ENCODE measurements at places on chromosomes 2 and 18. TPM values are rescaled to one million over a fixed set of nuclear protein-coding genes. Genes with fewer than 3 reads are reported as not detected.

PARD3B gene
- 3.9 TPM for total RNA-seq

DNA sequence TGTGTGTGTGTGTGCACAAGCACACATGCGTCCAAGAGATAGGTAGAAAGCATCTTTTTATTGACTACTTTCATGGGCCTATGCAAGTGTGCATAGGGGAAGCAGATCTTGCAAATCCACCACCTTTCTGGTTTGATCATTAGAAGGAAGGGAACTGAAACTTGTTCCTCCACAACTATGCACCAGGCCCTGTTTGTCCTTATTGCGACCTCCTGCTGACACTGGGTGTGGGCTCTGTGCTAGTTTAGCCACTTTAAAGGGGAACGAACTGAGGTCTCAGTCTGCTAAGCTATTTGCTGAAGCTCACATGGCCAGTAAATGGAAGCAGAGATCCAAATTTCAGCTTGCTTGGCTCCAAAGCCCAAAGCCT is 32.1 kb upstream of the INSIG2 start:
- peaks cover 9% of the 10 kb centered on the region for H3K4me1 ChIP-seq
- H3K27me3 ChIP-seq: no peaks in the 10 kb centered on the region
- H3K4me3 ChIP-seq: no peak overlapping the region

DNA sequence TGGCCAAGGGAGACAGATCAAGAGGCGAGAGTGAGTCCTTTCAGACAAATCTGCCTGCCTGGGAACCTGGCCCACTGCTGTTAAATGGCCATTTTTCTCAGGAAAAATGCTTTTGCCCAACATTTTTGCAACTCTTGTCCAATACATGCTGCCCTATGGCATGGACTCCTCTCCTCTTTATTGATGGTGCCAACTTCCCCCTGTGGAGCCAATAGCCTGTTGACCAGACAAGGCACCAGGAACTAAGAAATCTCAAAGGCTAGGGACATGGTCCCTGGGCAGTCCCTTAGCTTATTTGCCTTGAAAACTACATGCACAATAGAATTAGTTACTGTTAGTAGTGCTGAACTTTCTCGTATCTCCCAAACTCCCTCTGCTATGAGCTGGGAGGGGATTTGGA is 91.8 kb upstream of the ACVR1C start:
- H3K27me3 ChIP-seq: no peaks in the 10 kb centered on the region
- peaks cover 11% of the 10 kb centered on the region for H3K36me3 ChIP-seq
- no peak overlapping the region for H3K4me3 ChIP-seq
- H3K27ac ChIP-seq: no peak overlapping the region
- DNase-seq: no peak

DNA sequence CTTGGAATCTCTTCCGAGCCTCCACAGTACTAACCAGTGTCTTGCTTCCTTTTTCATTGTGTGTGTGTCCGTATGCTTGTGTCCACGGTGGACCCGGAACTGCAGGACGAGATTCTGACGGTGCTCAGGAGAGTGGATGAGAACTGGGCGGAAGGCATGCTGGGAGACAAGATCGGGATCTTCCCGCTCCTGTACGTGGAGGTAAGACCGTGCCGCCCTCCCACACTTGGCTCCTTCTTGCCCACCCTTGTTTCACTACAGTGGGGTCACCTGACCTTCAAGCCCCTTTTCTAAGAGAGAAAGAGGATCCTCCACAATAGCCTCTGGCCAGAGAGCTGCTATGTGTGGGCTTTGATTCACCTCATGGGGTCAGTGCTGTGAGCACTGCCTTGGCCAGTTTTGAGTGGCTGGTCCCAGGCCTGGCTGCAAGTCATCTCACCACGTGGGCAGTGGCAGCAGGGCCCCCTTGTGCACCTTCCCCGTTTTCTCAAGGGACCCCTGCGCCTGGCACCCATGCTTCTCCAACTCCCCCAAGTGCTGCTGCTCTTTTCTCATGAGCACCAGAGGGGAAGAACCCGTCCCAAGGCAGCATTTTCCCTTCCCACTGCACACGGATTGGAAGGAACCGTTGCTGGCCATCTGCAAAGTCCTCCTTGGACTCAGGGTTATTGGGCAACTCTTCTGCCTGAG is 242.1 kb downstream of the SEPTIN10 start:
- H3K4me3 ChIP-seq: no peak overlapping the region
- peaks cover 11% of the 10 kb centered on the region for H3K4me1 ChIP-seq
- H3K36me3 ChIP-seq: no peaks in the 10 kb centered on the region

- H3K36me3 ChIP-seq: no peaks in the 10 kb centered on the region
- H3K4me1 ChIP-seq: no peaks in the 10 kb centered on the region
- DNase-seq: no peak
- H3K27me3 ChIP-seq: no peaks in the 10 kb centered on the region
Measured at GRCh38 chr2:196390243-196391148, 219.1 kb upstream of the STK17B start.

SCYGR1 gene
- total RNA-seq: not detected

RTTN gene
- total RNA-seq: 24.7 TPM

GRCh38 chr2:118169359-118170005 is 81.2 kb downstream of the INSIG2 start:
- no peaks in the 10 kb centered on the region for H3K36me3 ChIP-seq
- no peaks in the 10 kb centered on the region for H3K27me3 ChIP-seq
- H3K27ac ChIP-seq: no peak overlapping the region
- no peak overlapping the region for H3K4me3 ChIP-seq

- H3K36me3 ChIP-seq: no peaks in the 10 kb centered on the region
- H3K27me3 ChIP-seq: no peaks in the 10 kb centered on the region
- no peak overlapping the region for H3K27ac ChIP-seq
- no peak overlapping the region for H3K4me3 ChIP-seq
Measured at GRCh38 chr2:170216981-170217380, 39.0 kb downstream of the MYO3B start.

- DNase-seq: peak; percentile 31
- H3K27ac ChIP-seq: peak overlapping the region; percentile 19
- H3K4me1 ChIP-seq: peaks cover 41% of the 10 kb centered on the region
- H3K36me3 ChIP-seq: no peaks in the 10 kb centered on the region
- H3K4me3 ChIP-seq: no peak overlapping the region
Measured at GRCh38 chr2:172996387-172996961, 79.2 kb upstream of the MAP3K20 start.

RBBP8 gene
- total RNA-seq: 31.9 TPM

- H3K27me3 ChIP-seq: no peaks in the 10 kb centered on the region
- H3K4me3 ChIP-seq: no peak overlapping the region
- no peaks in the 10 kb centered on the region for H3K36me3 ChIP-seq
- no peak for DNase-seq
- H3K27ac ChIP-seq: no peak overlapping the region
- H3K4me1 ChIP-seq: peaks cover 15% of the 10 kb centered on the region
Measured at GRCh38 chr2:144227427-144228105, 292.4 kb downstream of the ZEB2 start.

CDK5R2 gene
- total RNA-seq: 0.35 TPM

SLC38A11 gene
- 0.36 TPM for total RNA-seq

TEX44 gene
- total RNA-seq: not detected

GRCh38 chr18:62844850-62845643 is 129.7 kb downstream of the PHLPP1 start:
- peaks cover 20% of the 10 kb centered on the region for H3K4me1 ChIP-seq
- H3K4me3 ChIP-seq: no peak overlapping the region
- no peaks in the 10 kb centered on the region for H3K27me3 ChIP-seq
- H3K27ac ChIP-seq: no peak overlapping the region
- DNase-seq: no peak
- no peaks in the 10 kb centered on the region for H3K36me3 ChIP-seq

DNA sequence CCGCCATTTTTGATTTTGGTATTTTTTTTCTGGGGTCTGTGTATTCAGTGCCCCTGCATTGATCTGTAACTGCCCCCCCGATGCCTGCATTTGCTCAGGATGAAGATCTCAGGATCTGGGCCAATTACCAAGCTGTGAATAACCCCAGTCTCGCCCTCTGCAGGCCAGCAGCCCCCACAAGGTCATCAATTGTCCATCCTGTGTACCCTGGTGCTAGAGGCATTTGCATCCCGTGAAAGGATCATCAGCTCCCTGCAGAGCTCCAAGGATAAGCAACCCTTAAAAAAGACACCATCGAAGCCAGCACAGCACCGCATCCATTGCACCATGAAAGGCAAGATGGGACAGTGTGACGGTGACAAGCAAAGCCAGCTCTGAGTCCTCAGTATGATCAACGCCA is 154.1 kb upstream of the KLHL29 start:
- no peak for DNase-seq
- no peaks in the 10 kb centered on the region for H3K36me3 ChIP-seq
- no peaks in the 10 kb centered on the region for H3K27me3 ChIP-seq
- no peak overlapping the region for H3K27ac ChIP-seq
- H3K4me3 ChIP-seq: no peak overlapping the region

DNA sequence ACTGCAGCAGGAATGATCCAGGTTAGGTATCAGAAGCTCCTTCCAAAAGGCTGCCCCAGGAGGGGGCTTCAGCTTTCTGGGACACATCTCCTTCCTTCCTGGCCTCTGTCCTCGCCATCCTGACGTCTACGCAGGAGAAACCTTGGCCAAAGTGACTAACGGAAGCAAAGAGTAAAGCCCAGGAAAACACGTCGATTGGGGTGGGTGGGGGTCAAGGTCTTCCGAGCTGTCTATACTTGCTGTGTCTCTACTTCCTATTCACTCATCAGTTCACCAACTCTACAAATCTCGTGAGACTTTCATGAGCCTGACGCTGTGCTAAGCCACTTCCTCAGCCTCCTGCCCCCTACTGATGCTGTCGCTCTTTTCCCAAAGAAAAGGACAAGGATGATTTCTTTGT is 212.6 kb downstream of the TNS1 start:
- H3K27me3 ChIP-seq: no peaks in the 10 kb centered on the region
- DNase-seq: no peak
- no peak overlapping the region for H3K4me3 ChIP-seq
- no peaks in the 10 kb centered on the region for H3K36me3 ChIP-seq
- no peaks in the 10 kb centered on the region for H3K4me1 ChIP-seq

C2orf66 gene
- total RNA-seq: 0.51 TPM

GRCh38 chr2:216335252-216335651 is 37.0 kb downstream of the MARCHF4 start:
- H3K4me1 ChIP-seq: no peaks in the 10 kb centered on the region
- no peaks in the 10 kb centered on the region for H3K27me3 ChIP-seq
- no peak for DNase-seq
- no peak overlapping the region for H3K4me3 ChIP-seq

All from PC-3 (cell line).